ENCODE measurements at places on chromosomes 7 and 10.

DNA sequence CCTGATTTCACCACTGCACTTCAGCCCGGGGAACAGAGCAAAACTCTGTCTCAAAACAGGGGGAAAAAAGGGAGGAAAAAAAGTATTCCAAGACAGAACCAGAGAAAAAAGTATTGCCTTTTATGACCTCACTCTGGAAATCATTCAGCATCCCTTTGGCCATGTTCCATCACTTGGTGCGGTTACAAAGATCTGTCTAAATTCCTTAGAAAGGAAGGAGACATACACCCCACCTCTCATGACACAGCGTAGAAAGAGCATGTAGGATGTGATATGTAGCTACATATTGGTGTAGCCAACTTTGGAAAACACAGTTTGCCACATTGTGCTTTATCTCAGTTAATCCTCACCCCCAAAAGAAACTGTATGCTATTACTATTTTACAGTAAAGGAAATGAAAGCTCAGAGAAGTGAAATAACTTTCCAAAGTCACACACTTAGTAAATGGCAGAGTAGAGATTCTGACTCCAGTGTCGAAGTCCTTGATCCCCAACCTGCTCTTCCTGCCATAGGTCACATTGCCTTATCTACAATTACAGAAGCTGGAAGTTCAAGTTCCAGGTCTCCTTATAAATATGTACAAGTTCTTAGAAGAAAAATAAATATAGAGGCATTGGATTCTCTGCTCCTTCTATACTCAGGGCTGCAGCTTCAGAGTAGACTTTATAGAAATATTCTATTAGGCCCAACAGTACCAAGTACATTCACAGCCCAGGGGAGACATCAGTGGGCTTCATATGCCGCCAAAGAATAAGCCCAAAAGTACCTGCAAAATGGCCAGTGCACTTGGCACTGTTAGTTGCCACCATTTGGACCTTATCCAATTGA lies 91.6 kb upstream of the KMT2E start:
- no peak for DNase-seq

- peak; percentile 78 for DNase-seq
Measured at GRCh38 chr10:69087590-69088470, at the start of gene SRGN. Gene SRGN, plus strand, starts transcription at chr10:69088103. Its CDS starts 55 bp downstream, at chr10:69088158.

DNA sequence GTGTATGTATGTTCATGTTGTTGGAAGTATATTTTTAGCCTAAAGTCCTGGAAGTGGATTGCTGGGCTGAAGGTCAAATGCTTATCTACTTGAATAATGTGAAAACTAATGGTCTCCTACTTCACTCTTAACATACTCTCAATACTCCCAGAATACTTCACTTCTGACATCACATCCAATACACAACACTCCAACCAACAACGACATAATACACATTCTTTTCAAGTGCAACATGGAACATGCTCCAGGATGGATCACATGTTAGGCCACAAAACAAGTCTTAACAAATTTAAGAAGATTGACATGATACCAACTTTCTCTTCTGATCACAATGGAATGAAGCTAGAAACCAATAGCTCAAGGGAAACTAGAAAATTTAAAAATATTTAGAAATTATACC lies 126.9 kb upstream of the ADCY1 start:
- no peak for DNase-seq

DNA sequence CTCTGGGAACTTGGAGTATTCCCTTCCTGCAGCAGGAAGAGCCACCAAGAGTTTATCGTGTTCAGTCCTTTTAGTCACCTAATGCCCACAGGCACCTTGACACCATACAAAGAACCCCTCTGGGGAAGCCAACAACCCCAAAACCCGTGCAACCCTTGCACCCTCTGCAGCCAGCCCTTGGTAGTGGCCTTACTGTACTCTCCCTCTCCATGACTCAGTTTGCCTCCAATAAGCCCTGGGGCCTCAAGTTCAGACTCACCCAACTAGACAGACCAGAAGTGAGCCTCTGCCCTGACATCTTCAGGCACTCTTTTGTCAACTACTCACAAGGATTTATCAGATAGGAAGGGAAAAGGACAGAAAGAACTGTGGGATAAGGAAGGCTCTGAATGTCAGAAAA lies 30.9 kb downstream of the KCNMA1 start:
- no peak for DNase-seq

DNA sequence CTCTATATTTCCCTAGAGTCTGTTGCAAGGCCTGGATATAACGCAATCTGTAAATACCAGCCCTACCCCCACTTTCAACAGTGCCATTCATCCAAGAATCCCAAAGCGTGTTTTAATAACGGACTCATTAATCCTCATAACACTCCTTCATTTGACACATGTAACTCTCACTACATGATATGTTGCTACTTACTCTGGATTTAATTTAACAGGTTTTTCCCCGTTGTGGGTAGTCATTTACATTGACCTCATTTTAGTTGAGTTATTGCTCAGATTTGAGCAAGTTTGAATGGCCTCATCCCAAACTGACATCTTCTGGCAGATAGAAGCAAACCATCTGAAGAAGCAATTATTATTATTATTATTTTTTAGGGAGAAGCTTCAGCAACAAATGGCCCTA lies 125.4 kb upstream of the NPVF start:
- DNase-seq = no peak

DNA sequence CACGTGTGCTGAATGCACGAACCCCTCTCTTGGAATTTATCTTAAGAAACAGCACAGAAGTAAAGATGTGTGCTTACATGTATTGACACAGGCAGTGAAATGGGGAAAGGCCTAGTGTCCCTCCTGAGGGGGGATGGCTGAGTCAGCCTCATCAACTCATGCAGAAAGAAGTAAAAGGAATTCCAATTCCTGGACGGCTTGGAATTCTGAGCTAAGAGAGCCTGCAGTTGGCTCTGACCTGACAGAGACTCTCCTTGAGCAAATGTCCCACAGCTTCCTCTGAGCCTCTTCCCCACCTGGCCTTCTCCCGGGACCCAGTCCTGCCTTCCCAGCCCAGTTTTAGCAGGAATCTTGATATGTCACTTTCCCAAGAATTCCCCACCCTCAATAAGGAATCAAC lies 542.4 kb upstream of the ADARB2 start:
- DNase-seq = no peak

- DNase-seq = no peak
Measured at GRCh38 chr7:73960548-73960947, 67.4 kb upstream of the ELN start.

DNA sequence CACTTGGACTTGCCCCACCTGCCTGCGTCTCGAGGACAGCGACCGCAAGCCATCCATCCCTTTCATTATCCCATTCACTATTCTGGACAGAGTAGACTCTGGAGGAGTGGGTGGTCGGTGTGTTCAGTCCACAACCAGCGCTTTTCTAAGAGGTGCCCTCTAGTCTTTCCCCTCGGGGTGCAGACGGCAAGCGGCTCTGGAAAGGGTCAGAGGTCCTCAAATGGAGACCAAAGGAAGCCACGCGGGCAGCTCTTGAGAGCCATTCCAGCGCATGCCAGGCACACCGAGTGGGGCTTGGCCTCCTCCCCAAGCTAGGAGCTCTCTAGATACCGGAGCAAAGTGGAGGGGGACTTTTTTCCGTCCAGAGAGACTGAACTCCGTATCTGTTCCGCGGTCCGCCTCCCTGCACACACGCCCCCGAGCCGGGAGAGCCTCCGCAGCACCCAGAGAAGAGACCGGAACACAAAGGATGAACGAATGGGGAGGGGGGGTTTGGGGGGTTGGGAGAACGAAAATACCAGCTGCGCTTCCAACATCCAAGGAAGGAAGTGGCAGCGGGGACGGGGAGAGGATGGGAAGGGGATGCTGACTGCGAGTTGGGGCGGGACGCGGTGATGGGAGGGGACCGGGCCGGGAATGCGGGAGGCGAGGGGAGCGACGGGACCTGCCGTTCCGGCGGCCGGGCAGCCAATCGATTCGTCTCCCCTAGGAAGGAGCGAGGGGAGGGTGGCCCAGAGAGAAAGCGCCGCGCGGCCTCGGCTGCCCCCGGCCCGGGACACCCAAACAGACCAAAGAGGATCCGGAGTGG lies 515 bp downstream of the GSDME start:
- peak; percentile 37 for DNase-seq

- peak; percentile 80 for DNase-seq
Measured at GRCh38 chr10:80444646-80445319, 9.3 kb upstream of the TSPAN14 start.

DNA sequence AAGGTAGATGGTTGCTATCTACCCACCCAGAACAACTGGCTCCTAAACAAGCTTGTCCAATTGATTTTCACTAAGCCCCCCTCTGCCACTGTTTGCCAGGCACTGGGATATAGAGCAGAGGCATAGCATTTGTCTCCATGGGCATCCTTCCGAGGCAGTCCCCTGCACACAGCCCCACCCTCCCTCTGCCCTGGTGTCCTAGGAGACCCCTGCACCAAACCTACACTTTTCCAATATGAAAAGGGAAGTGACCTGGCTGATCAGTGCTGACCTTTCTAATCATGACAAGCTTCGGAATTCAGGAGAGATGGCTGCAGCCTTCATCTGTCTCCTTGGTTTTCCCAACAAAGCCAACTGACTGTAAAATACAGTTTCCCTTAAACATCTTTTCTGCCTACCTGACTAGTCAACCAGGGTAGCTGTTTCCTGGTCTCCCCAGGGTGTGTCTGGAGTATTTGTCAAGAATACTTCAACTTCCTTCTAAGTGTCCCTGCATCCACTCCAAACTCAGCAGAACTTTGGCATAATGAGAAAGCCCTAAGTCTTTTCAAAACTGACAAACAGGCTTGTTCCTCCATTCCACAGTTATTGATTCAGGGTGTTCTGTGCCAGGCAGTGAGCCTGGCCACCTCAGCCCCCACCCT lies 7.6 kb upstream of the SLC18A3 start:
- no peak for DNase-seq

DNA sequence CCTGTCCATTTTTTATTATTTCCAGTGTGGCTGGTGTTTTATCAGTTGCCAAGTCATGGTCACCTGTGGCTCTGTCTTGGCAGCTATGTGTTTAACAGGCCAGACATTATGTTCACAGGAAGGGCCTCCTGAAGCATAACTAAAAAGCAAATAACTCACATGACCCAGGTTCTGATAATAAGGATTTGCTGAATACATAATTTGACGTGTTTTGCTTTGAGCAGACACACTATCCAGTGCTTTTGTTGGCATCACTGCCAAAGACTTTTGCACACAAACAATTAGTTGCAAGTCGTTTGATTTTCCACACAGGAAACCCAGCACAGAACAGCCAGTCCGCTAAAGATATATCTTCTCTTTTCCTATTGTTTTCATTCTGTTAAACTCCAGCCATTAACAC lies 173.6 kb downstream of the ARL4A start:
- no peak for DNase-seq

GRCh38 chr7:104366390-104366789 lies 38.0 kb downstream of the LHFPL3 start:
- DNase-seq = no peak

DNA sequence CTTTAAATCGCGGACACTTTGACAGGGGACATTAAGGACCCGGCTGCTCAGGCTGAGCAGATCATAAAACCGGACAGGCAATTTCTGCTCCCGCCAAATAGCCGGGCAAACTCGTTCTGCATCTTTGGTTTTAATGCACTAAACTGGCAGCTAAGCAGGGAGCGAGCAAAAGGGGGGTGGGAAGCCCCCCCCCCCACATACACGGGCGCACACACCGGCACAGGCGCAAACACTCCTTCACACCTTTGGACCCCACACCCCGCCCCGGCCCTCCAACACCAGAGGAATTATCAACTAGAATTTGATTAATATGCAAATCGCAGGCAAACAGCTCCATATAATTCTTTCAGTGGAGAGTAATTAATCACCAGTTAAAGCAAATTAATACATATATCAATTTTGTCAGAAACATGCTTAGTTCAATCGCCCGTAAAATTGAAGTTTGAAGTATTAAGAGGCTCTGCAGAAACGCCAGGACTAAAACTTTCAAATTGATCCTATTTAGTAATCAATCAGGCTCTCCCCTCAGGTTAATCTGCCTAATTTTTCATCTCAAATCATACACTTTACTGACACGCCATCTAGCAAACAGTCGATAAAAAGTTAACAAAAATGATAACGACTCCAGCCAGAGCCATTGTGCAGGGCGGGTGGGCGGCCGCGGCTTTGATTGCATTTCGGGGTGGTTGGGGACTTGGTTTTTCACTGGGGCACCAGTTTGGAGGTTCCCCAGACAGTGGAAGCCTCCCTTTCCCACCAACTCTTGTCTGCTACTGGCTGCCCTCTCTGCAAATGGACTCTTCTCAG lies 9.9 kb downstream of the LBX1 start:
- DNase-seq = peak; percentile 29

- DNase-seq = no peak
Measured at GRCh38 chr7:121280656-121281055, 48.1 kb upstream of the WNT16 start.

- DNase-seq = peak; percentile 13
Measured at GRCh38 chr7:36473454-36474282, 84.0 kb downstream of the ANLN start.

DNA sequence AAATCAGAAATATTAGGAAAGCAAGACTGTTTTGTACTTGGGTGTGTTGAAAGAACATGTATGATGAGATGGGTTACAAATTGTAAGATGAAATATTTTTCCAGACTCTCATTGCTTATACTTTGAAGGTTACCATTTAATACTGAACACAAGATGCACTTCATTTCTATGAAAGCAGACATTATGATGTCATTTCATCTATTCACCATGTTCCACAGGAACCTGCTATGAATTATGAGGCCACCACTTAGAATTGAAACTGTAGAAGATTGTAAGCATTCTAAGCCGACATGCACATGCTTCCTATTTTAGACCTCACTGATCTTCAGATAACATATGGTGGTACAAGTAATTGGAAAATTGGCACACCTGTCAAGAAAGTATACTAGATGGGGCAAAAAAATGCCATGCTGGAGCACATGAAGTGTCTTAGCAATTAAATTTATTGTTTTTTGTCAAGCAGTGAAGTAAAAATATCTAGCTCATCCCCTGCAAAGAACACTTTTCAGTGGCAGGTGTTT lies 195.0 kb downstream of the PHF14 start:
- no peak for DNase-seq

GRCh38 chr7:141704112-141704511 lies 2.1 kb upstream of the DENND11 start:
- DNase-seq = no peak

DNA sequence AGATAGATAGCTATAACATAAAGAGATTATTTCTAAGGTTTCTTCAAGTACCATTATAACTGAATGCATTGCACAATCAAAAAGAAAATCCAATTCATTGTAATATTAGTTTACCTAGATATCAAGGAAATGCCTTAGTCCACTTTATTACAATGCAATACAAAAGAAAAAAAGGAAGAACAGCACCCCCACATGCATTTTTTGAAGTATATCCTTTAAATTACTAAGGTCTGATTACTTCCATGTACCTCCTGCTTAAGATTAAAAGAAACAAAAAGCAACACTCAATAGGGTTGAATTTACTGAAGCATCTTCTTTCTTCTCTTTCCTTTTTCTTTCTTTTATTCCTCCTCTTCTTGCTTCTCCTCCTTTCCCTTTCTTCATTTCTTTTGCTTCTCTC lies 973.8 kb upstream of the LRRTM3 start:
- no peak for DNase-seq

All from B cell (primary cell).